Activated T-cell treated with anti-CD3 and anti-CD28 coated beads for 48 hours (primary cell): ENCODE measurements at places on chromosomes 16 and 17.

- no peak for DNase-seq
Observed at GRCh38 chr16:84379709-84380362, 11.5 kb downstream of the ATP2C2 start.

DNA sequence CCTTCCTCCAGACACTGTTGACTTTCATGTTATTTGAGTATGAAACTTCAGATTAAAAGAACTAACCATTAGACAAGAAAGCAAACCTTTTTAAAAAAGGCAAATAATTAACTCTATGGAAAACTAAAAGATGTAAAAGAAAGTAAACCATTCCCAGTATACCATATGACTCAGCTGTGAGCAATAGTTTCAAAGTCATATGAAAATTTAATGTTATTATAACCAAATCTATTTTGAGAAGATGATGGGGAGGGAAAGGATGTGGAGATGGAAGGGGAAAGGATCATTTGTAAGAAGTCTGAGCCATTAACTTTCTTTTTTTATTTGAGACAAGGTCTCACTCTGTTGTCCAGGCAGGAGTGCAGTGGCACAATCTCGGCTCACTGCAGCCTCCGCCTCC, 131.8 kb downstream of the IRX5 start:
- no peak for DNase-seq

DNA sequence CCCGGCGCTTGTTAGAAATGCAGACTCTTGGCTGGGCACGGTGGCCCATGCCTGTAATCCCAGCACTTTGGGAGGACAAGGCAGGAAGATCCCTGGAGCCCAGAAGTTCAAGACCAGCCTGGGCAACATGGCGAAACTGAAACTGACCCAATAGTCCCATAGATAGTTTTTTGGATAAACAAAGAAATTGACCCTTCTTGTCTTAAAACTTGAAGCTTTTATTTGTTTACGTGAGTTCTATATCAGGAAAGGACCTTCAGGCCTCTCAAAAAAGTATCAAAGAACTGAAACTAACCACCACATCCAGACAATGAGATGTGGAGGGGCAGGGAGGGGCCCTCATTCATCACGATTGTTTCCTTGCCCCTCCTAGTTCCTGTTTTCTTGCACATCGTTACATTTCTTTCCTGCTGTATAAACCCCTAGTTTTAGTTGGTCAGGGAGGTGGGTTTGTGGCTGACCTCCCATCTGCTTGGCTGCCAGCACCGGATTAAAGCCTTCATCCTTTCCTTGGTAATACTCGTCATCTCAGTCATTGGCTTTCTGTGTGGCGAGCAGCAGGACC, 29.9 kb upstream of the PRM1 start:
- DNase-seq, result no peak

- no peak for DNase-seq
Observed at GRCh38 chr16:23609929-23610328, 13.8 kb upstream of the NDUFAB1 start.

DNA sequence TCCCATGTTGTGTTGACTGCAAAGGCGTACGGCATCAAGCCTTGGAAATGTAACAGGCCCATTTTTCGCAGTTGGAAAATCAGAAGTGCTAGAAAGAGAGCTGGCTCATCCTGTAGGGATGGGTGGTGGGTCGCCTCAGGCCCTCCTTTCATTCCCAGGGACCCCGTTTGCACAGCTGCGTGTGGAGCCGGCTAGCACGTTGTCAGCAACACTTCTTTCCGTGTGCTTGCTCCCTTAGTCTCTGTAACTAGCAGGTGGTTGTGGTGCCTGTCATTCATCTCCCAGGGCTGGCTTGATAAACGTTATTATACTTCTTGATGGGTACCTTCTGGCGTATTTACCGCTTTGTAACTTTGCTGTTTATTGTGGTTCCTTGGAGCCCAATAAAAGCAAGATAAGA, 239.0 kb upstream of the CACNG5 start:
- no peak for DNase-seq

DNA sequence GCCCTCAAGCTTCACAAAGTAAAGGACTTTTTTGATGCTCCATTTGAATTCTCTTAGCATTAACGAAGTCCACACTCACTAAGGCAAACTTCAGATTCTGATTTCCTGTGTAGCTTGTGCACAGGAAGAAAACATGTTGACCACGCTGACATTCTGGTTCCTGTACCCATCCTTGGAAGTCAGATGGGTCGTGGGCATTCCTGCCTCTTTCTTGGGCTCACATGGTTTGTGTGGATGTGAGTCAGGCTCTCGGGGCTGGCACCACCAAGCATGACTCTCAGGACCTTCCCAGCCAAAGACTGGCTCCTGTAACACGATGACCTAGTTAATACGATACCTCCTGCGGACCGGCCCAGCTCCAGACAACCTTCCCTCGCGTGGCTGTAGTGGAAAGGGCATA, 32.8 kb downstream of the ARSG start:
- no peak for DNase-seq

- no peak for DNase-seq
Observed at GRCh38 chr17:45895969-45896785, 1.8 kb downstream of the MAPT start.

- DNase-seq, result peak; percentile 14
Observed at GRCh38 chr16:75566758-75567255, 628 bp downstream of the GABARAPL2 start.

- DNase-seq, result no peak
Observed at GRCh38 chr17:266219-266618, 84.8 kb upstream of the DOC2B start.

GRCh38 chr17:83133302-83134121, 54.1 kb downstream of the METRNL start:
- no peak for DNase-seq

- DNase-seq, result peak; percentile 49
Observed at GRCh38 chr17:42531455-42532354, 4.3 kb upstream of the NAGLU start.

DNA sequence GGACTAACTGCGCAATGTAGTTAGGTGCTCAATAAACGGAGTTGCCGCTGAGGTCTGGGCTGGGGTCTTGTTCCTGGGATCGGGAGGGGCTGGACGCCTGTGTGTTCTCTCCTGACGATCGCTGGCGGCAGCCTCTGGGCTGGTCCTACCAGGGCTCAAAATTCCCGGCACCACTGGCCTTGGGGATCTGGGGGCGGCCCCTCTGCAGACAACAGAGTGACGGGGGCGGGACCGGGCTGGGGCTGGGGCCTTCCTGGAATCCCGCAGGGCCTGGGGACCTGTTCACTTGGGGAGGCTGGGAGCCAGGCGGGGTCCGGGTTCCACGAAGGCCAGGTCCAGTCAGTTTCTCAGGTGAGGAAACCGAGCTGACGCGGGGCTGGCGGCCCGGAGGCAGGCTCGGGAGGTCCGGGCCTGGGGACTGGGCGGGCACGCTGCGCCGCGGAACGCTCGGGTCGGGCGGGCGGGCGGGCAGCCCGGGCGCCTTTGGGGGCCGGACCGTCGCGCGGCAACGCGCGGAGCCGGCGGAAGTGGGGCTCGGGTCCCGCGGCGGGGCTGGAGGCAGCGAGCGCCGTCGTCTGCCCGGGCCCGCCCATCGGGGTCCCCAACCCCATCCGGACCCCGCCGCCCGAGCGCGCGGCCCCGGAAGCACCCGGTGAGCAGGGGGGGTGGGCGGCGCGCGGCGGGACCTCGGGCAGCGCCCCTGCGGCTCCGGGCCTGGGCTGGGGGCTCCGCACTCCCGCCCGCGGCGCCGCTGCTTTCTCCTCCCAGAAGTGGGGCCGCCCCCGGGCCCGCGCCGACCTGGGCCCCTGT, at the start of gene PIGQ:
TSS of gene PIGQ (plus strand) at position 524 of the 810 bp plus-strand sequence. CDS start 4,107 bp downstream, outside the sequence.
- DNase-seq, result peak; percentile 75

- DNase-seq, result no peak
Observed at GRCh38 chr16:12801511-12802042, 2.1 kb downstream of the CPPED1 start.

DNA sequence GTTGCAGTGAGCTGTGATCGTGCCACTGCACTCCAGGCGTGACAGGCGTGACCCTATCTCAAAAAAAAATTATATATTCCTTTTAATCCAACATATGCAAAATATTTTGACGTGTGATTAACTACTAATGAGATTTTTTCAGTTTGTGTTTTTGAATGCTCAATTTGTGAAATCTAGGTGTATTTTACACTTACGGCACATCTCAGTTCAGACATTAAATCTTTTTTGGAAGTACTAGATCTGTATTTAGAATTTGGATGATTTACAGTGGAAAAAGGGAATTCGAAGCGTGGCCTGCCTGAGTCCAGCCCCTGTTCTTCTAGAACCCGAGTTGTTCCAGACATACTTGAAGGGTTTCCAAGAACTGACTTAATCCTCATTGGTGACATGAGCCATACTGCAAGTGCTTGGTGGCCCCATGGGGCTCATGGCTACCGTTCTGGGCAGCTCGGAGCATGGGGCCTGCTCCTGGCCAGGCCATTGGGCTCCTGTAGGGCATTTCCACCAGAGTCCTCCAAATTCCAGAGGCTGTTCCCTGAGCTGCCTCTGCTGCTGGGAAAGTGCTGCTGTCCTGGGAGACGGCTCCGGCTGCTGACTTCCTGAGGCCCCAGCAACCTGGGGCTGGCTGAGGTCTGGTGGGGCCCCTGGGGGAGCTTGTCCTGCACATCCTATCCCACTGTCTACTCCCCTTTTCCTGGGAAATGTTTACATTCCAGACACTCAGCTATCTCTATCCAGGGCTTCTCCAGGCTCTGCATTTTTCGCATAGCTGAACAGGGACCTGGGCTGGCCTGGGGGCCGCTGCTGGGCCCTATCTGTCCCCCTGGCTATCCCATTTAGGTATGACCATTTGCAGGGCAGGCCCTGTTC, 27.2 kb downstream of the LLGL2 start:
- no peak for DNase-seq

GRCh38 chr17:373613-374230, 21.1 kb upstream of the RPH3AL start:
- no peak for DNase-seq

- DNase-seq, result no peak
Observed at GRCh38 chr16:4663777-4664465, 29.4 kb upstream of the NUDT16L1 start.

GRCh38 chr17:34275881-34276280, 5.9 kb downstream of the CCL7 start:
- DNase-seq, result no peak

- no peak for DNase-seq
Observed at GRCh38 chr17:57834146-57834741, 15.6 kb downstream of the MRPS23 start.

GRCh38 chr17:43599835-43600234, 53.7 kb upstream of the ETV4 start:
- DNase-seq, result no peak

- DNase-seq, result no peak
Observed at GRCh38 chr16:69111876-69112230, 6.4 kb downstream of the HAS3 start.

DNA sequence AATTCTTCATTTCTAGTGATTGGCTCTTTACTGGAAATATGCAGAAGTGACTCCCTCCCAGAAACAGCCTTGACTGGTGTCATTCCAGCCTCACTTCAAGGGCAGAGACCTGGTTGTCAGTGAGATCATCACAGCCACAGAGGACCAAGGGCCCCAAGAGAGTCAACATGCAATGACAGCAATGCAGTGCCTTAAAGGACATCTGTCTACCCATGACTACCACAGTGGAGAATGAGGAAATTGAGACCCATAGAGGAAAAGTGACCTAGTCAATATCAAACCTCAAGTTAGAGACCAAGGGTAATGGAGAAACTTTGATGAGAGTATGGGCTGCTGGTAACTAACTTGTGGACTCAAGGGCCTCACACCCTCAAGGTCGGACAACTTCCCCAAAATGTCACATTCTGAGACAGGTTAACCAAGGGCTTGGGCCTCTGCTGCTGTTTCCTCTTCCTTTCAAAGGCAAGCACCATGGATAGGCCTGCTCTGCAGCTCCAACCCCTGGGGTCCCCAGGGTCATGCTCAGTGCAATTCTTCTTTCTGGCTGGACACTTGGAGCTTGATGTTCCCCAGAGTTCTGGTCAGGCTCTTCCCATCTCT, 11.3 kb downstream of the NOG start:
- DNase-seq, result no peak

- DNase-seq, result no peak
Observed at GRCh38 chr17:61495161-61495857, 43.1 kb downstream of the TBX4 start.

DNA sequence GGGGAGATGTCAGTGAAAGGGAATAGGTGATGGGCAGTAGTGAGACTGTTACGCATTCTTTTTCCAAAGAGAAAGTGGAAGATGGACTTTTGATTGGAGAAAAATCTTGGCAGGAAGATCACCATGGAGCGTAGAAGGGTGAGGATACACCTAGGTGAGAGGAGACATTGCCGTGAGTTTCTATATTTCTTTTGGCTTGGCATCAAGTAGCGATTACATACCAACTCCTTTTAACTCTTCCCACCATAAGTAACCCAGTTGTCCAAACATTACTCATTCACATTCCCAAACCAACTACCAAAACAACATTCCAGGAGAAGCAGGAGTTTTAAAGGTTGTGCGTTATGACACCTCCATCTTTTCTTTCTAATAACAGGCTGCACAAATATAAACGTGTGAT, 10.7 kb upstream of the KRT28 start:
- no peak for DNase-seq

- DNase-seq, result no peak
Observed at GRCh38 chr16:13896543-13897182, 23.3 kb upstream of the ERCC4 start.

- DNase-seq, result no peak
Observed at GRCh38 chr17:59311051-59311468, 20.4 kb upstream of the YPEL2 start.

- no peak for DNase-seq
Observed at GRCh38 chr16:4695473-4696171, 2.3 kb downstream of the NUDT16L1 start.

- no peak for DNase-seq
Observed at GRCh38 chr16:14487579-14487978, 142.5 kb downstream of the PARN start.

DNA sequence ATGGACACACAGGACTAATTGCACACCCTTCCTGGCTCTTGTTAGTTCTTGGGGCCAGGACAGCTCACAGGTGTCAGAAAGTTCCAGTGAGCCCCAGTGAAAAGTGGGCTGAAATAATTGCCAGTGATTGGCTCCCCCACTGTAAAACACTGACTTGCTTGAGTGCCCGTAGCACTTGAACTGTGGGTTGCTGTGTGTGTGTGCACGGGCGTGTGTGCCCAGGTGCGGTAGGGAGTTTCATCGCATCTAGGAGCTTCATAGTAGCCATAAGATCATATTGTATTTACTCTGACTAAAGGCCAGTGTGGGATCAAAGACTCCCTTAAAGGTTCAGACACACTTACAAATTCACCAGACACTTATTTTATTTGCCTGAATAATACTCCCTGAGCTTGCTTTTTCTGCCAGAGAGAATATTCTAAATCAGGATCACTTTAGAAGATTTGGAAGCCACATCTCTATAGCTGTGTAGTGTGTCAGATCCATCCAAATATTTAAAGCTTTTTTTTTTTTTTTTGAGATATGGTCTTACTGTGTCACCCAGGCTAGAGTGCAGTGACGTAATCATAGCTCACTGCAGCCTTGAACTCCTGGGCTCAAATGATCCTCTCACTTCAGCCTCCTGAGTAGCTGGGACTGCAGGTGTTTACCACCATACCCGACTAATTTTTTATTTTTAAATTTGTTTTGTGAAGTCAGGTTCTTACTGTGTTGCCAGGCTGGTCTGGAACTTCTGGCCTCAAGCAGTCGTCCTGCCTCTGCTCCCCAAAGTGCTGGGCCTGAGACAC, 11.4 kb downstream of the UNK start:
- no peak for DNase-seq

GRCh38 chr16:1965396-1966001, 873 bp upstream of the RPS2 start:
- no peak for DNase-seq
